NCI-H460 (cell line): ENCODE measurements at places on chromosomes 5 and 9. TPM values are rescaled to one million over a fixed set of nuclear protein-coding genes. Genes with fewer than 3 reads are reported as not detected.

DNA sequence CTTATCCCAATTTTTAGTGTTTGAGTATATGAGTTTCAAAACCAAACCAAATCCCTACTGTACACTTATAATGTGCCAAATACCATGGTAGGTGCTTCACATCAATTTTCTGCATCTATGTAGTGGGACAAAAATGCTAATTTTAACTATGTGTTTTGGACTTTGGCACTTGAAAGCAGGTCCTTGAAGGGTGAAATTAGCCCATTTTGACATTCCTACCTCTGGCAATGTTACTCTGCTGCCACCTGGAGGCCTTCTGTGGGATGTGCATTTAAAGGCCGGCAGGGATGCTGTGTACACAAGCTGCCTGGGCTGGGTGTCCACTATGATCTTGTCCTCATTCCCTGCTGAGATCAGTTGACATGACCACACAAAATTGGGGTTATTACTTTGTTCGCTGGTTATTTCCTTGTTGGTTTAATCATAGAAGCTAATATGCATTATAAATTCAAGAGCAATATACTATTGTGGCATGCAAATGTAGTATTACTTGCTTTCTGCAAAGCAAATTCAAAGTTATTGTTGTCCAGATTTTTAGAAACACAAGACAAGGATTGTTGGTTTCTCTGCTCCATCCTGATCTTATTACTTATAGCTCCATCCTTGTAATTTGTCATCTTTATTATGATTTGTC, 166.8 kb downstream of the ARHGEF28 start:
- peak; percentile 77 for DNase-seq

DNA sequence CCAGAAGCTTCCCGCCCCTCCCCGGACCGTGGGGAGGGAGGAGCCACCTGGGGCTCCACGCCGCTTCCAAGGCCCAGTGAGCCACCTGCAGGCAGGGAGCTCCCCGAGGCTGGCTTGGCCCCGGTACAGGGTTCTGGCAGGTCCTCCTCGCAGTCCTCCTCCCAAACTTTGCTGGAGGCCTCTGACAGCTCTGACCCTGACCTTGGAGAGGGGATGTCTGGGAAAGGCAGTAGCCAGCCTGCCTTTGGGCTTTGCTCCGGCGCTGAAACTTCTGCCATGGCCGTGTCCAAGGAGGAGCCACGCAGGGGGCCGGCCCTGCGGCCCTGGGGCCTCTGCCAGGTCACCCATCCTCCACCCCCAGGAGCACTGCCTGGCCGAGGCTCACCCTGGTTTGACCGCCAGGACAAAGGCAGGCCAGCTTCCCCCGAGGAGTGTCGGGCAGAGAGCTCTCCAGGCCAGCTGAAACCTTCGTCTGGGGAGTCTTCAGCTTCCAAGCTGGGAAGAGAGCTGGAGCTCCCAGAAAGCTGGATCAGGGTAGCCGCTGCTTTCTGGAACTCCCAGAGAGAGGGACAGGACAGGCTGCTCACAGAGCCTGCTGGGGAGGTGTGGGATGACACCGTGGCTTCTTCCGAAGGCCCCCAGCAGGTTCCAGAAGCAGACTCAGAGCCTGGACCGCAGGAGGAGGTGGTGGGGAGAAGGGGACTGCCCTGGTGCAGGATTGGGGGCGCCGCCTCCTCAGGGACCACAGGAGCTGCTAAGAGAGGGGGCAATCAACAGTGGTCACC, 9.0 kb upstream of the QSOX2 start:
- no peak for DNase-seq

NIPAL4 gene
- 0.23 and 0.32 TPM in 2 replicates for total RNA-seq

GMCL2 gene
- total RNA-seq = not detected in 2 replicates

GRCh38 chr5:43639566-43639965, 36.6 kb downstream of the NNT start:
- DNase-seq = no peak

DNA sequence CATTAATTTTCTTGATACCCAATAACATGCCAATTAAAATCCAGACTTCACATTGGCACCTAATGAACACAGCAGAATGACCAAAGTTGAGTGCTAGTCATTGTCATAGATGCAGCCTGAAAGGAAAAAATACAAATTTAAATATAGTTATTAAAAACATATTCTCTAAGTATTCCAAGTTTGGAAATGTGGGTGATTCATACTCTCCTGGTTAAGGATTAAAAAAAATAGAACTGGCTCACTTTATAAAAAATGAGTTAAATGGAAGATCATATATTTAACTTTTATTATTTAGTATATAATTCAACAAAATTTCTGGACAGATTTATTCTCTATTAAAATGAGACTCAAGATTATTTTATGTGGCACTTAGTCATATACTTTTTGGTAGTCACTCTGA, 33.2 kb upstream of the RICTOR start:
- DNase-seq = no peak

- DNase-seq = no peak
These were observed 72.7 kb upstream of the FCN2 start for GRCh38 chr9:134807716-134808446.

- DNase-seq = no peak
These were observed 381.4 kb downstream of the CTNND2 start for GRCh38 chr5:11522796-11523195.

DNA sequence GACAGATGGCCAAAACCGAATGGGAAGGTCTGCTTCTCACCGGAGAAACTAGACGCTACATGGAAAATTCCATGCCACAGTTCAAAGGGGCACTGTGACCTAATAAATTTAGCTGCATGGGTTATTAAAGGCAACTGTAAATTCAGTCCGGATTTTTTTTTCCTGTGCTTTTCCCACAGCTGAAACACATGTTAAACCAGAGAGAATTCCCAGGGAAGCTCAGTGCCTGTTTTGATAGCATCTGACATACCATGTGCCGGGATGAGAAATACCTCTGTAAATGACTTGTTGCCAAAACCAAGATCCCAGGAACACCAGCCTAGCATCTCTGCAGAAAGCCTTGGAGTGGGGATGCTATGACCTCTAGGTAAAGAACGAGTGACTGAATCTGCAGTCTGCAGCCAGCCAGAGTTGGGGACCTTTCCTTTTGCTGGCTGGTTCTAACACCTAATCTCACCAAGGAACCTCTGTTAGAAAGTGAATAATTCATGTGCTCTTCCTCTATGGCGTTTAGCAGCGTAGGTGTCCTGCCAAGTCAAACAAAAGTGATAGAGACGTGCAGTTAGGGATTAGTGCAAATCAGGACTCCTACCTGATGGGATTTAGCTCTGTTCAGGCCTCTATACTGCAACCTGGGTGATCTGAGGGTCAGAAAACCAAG, 77.9 kb downstream of the SLIT3 start:
- DNase-seq = no peak

DNA sequence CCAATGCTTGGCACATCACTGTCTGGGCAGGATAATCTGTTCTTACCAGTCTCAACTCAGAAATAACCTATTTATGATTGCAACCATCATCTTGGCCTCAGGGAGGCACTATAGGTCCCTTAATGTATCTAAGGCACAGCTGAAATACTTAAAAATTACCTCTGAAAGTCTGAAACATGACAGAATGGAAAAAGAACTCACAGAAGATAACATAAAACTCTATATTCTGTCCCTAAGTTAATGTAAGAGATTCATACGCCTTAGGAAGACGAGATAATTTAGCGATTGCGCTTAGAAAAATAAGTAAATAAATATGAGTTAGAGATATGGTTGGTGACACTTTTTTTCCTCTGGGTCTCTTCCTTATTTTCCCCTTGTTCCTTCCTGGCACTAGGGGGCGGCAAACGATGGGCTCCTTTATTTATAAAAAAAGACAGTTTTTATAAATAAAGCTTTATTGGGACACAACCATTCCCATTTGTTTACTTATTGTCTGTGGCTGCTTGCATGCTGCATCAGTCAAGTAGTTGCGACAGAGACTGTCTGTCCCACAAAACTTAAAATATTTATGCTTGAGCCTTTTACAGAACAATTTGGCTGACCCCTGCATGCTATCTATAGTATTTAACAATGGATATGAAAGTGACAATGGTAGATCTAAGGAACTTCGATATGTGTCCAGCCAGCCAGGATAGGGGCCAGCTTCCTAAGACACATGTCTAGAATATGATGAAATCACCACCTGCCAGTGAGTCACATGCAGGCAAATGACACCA, 79.6 kb downstream of the PDE4D start:
- DNase-seq = peak; percentile 76

JAKMIP2 gene
- 0.69 and 0.79 TPM in 2 replicates for total RNA-seq

DNA sequence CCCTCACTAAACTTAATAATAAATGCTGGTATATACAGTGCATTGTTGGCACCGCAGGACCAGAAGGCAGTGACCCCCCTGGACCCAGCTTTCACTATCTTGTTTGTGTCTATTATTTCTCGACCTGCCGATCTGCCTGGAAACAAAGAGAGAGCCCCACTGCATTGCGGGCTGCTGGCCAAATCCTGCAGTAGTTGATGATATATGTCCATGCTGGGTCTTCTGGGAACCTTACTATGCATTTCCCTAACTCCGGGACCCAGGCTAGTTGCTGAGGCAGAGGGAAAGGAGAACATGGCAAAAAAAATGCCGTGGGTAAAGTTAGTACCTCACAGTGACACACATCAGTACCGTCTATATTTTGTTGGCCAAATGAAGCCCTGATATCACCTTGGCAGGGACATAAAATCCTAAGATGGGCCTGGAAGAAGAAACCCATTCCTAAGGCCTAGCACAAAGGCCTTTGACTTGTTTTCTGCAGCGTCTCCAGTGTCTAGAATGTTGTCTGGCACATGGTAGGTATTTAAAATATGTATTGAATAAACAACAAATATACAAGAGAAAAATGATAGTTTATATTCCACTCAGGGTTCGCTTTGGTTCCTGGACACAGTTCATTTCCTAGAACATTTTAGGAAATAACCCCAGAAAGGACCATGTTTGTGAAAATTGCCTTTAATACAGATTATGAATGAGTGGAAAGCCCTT, 46.1 kb downstream of the NMUR2 start:
- no peak for DNase-seq

GRCh38 chr5:115684513-115685037, 58.7 kb upstream of the TMED7 start:
- DNase-seq = no peak

TTC23L gene
- total RNA-seq = 0.12 TPM in 1 of 2 replicates, not detected in the other

DNA sequence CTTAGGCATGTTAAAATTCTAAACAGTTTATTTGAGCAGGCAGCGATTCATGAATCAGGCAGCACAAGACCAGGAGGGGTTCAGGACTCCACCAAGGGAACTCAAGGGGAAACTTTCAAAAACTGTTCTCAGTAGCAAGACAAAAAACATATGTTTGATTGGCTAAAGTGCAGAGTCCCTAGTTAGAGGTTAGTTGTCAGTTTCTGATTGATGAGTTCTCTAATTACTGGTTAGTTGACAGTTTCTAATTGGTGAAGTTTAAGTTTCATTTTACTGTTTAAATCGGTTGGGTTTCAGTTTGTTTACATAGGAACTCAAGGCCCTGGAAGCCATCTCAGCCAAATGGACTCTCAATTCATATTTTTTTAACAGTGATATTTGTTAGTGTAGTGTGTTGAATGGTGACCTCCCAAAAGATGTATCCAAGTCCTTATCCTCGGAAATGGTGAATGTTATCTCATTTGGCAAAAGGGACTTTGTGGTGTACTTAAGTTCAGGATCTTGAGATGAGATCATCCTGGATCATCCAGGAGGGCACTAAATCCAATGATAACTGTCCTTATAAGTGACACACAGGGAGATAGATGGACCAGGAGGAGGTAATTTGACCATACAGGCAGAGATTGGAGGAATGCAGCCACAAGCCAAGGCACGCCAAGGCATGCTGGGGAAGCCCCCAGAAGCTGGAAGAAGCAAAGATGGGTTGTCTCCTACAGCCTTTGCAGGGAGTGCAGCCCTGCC, 219.2 kb upstream of the RAI14 start:
- no peak for DNase-seq

FRMD3 gene
- total RNA-seq = 2.7 TPM in 2 replicates

GARIN3 gene
- not detected in 2 replicates for total RNA-seq

DNA sequence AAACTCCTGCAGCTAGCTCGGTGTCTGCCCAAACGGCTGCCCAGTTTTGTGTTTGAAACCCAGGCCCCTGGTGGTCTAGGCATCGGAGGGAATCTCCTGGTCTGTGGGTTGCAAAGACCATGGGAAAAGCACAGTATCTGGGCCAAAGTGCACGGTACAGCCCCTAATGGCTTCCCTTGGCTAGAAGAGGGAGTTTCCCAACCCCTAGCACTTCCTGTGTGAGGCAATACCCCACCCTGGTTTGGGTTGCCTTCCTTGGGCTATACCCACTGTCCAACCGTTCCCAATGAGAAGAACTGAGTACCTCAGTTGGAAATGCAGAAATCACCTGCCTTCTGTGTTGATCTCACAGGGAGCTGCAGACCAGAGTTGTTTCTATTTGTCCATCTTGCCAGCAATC, 41.8 kb downstream of the CAVIN4 start:
- no peak for DNase-seq

- no peak for DNase-seq
These were observed 250.5 kb downstream of the DENND1A start for GRCh38 chr9:123679330-123679987.

GRCh38 chr9:133121915-133122550, 993 bp upstream of the RALGDS start:
- no peak for DNase-seq
